ENCODE measurements at places on chromosomes 2 and 18.

DNA sequence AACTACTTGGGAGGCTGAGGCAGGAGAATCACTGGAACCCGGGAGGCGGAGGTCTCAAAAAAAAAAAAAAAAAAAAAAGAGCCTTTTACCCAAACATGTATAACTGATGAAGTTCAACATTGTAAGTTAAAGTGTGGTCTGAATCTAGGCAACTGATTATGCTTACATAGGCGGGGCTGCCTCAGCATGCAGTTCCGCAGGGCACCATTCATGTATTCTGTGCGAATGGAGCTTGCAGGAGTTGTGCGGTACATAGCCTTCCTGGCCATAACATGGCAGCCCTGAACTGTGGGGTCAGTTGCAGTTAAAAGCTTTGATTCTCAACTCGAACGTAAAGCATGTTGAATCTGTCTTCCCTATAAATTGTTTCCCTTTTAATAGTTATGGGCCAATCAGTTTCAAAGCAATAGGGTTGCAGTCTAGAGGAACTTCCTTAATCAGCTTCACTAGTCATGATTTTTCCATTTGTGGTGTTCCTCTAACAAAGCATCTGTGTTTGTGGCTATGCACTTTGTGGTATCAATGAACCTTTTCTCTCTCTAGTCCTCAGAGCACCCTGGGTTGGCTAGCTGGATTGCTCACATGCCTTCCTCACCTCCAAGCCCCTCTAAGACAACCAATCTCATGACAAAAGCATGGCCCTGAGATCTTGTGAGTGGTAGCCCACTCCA lies 30.6 kb upstream of the CEP68 start:
- DNase-seq = no peak

- DNase-seq = no peak
These were observed 50.2 kb downstream of the ATIC start for GRCh38 chr2:215361876-215362561.

DNA sequence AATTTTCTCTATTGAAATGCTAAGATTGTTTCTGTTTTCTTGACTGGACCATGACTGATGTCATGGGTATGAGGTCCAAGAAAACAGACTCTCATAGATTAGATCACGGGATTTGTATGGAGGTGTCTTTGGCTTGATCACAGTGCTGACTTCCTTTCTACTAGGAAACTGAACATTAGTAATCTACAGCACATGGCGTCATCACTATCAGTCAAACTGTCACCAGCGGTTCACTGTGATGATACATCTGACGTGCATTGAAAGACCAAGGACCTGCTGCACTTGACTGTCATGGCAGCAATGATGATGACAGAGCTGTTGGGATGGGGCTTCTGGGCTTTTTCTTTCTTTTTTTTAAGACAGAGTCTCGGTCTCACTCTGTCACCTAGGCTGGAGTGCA lies 28.2 kb upstream of the IMPA2 start:
- no peak for DNase-seq

DNA sequence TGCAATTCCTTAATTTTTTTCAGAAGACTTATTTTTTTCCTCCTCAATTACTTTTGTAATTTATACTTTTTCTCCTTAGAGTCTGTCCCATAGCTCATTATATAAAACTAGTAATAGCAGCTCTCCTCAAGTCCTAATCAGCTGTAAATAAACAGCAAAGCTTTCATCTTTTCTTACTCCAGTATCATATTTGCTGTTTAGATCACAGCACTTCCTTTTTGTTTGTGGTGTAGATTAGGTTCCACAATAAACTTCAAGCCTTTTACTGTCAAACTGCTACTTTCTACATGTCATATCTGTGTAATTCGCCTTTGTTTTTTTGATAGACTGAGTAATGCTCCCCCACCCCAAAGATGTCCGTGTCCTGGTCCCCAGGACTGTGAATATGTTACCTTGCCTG lies 25.5 kb downstream of the GCG start:
- DNase-seq = no peak

- no peak for DNase-seq
These were observed 149.3 kb downstream of the CSRNP3 start for GRCh38 chr2:165618806-165619205.

DNA sequence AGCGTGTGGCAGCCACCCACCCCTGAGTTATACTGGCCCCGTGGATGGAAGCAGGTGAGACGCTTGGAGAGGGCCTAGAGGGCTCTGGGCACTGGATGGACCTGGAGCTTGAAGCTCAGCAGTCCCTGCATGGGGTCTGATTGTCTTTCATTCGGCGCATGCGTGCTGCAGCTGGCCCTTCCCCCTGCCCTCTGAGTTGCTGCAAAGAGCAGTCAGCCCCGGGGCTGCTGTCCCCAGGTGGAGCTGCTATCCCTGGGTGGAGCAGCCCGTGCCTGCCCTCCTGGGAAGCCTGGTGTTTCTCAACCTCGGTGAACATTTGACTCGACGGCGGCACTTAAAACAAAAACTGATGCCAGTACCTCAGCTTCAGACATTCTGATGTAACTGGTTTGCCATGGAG lies 29.6 kb downstream of the IGFBP5 start:
- DNase-seq = no peak

GRCh38 chr18:2641638-2642037 lies 13.9 kb upstream of the SMCHD1 start:
- DNase-seq = no peak

DNA sequence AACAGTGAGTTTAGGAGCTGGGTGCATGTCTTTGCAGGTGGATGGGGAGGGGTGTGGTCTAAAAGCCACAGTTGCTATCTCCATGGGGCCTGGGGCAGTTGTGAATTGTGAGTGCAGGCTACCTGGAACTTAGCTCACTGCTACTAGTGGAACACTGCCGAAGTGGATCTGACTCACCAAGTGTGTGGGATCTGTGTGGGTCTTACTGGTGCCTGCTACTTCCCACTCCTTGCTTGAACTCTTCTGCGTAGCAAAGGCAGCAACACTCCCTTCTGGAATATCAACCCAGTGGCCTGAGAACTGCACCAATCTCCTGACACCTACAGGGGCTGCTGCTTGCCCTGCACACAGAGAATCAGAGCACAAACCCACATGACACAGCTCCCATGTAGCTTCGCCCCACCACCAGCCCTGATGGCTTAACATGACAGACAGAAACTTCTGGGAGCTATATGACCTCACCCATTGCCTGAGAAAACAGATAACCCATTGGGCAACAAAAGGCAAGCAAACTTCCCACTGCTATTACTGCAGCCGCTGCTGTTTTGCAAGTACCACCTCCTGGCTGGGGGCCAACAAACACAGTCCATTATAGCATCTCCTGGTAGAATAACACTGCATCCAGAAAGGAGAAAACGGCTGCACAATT lies 455.1 kb upstream of the DDX18 start:
- no peak for DNase-seq

DNA sequence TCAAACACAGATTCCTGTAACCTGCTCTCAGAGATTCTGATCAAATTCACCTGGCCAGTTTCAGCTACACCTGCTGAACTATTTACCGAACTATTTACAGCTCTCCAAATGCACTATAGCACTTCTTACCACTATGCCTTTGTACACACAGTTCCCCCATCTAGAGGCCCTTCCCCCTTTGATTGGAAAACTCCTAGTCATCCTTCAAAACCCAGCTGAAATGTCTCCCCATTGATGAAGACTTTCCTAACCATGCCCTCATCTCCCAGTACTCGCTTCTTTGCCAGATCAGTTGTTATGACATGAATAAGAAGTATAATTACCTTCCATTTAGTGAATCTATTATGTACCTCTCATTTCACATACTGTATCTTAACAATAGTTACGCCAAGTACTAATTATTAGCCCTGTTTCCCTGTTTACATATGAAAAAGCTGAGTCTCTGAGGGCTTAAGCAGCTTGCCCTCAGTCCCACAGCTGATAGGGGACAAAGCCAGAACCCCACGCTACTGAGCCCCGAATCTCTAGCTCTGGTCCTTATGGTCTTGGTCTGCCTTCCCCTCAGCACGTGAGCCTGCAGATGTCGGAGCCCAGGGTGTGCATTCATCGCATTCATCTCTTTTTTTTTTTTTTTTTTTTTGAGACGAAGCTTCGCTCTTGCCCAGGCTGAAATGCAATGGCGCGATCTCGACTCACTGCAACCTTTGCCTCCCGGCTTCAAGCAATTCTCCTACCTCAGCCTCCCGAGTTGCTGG lies 64.7 kb upstream of the ASAP2 start:
- no peak for DNase-seq

GRCh38 chr2:47771211-47771610 lies 11.7 kb upstream of the MSH6 start:
- DNase-seq = no peak

- DNase-seq = no peak
These were observed 131.7 kb downstream of the DOCK10 start for GRCh38 chr2:224910574-224910925.

- DNase-seq = no peak
These were observed 37.5 kb downstream of the RBKS start for GRCh38 chr2:27852691-27853090.

GRCh38 chr2:78202986-78203670 lies 681.0 kb upstream of the LRRTM4 start:
- no peak for DNase-seq

GRCh38 chr18:61855449-61856378 lies 37.1 kb downstream of the RNF152 start:
- DNase-seq = no peak

DNA sequence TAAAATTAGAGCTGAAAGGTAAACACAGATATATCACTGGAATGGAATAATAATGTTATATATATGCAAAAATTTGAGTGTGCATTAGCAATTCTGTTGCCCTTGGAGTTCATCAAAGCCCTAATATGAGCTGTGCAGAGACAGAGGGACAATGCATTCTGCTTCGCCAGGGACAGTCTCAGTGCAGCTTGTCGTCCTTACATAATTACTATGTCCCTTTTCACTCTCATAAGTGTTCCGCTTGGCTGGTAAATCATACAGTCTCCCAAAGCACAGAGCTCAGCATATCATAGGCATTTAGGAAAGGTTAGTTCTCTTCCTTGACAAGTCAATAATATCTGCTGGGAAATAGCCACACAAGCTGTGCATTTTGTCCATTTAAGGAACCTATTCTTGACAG lies 30.7 kb downstream of the MAPK4 start:
- DNase-seq = no peak

GRCh38 chr2:219107758-219108157 lies 47.0 kb upstream of the IHH start:
- no peak for DNase-seq

GRCh38 chr2:239929504-239929903 lies 95.6 kb downstream of the NDUFA10 start:
- DNase-seq = peak; percentile 58

- DNase-seq = no peak
These were observed 11.9 kb downstream of the SLC14A2 start for GRCh38 chr18:45627204-45627526.

- DNase-seq = no peak
These were observed 99.6 kb downstream of the BABAM2 start for GRCh38 chr2:27990030-27990590.

DNA sequence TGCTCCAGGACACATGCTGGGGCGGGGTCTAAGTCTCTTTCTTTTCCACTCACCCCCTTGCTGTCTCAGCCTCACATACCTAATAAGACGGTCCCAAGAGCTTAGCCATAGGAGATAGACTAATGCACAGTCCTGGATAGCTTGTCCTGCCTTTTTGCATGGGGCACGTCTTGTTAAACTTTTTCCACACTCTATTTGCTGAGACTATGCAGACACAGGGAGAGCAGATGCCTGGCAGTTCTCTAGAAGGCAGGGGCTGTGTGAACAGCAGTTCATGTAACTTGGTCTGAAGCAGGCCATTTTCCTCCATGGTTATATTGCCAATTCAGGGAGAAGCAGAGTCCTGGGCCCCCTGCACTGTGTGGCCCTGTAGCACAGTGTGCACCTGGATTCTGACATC lies 142.1 kb downstream of the SEPTIN10 start:
- DNase-seq = peak; percentile 12

GRCh38 chr2:159561786-159562185 lies 54.6 kb downstream of the BAZ2B start:
- no peak for DNase-seq

DNA sequence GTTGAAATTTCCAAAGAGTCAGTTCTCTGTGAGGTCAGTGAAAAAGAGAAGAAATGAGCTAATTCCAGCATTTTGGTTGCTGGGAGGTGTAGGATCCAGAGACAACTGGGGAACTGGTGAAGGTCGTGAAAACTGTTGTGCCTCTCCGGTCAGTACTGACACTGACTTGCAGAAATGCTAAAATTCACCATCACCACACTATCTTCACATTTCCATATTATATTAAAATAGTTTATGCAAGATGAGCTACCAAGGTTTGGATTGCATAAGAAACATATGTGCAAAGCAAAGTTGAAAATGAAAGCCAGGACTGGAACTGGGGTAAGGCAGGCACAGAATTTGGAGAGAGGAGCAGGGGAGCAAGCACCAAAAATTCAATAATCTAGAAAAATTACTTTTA lies 21.8 kb downstream of the RIT2 start:
- DNase-seq = no peak

GRCh38 chr2:163801486-163801885 lies 65.7 kb upstream of the FIGN start:
- DNase-seq = no peak

- no peak for DNase-seq
These were observed 33.2 kb downstream of the SLC38A11 start for GRCh38 chr2:164922134-164922533.

DNA sequence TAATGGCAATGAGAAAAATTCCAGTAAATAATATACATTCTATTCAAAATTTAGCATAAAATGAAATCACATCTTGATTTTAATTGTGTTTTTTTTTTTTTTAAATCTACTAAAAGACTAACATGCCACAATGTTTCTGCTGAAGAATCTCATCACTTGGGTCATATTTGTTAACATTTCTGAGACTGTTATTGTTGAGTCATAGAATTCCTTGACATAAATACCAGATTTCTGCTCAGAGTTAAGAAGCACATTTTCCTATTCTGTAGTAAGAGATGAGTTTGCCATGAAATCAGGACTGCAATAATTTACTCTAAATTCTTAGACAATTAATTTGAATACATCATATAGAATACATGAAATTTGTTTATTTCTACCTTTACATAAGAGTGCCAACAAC lies 154.9 kb upstream of the KYNU start:
- DNase-seq = no peak

DNA sequence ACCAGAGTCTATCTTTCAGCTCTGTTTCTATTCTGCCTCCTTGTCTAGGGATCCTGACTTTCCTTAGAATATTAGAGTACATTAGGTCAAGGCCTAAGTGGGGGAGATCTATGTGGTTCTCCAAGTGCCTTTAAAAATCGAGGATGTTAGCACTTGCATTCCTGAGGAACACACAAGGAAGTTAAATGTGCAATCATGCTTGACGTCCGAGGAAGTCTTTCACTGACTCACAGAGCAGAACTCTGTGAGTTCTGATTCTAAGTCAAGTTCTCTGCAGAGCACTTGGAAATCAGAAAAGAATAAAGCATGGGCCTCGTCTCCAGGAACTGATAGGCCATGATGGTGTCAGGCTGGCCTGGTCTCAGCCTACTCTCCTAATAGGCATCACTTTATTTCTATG lies 17.2 kb downstream of the FHOD3 start:
- no peak for DNase-seq
